ENCODE measurements at places on chromosomes 5 and 9.

DNA sequence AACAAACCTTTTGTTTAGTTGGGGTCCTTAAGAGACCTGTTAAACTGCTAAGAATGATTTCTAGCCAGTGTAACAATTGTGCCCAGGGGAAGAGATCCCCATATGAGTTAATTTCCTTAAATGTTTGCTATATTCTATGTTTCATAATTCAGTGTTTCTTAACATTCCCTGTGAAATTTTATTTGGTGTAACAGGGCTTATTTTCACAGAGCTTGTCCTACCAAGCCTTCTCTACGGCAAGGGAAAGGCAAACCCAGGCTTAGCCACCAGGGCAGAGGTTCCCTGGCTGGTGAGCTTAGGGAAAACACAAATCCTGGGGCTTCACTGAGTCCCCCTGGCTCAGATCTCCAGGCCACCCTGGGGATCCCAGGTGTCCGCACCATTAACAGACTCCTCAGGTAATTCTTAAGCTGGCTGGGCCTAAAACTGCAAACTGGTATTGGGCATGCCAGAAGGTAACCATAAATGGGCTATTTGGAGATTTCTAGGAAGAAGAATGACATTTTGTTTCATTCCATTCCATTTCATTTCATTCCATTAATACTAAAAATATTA, 17.0 kb upstream of the LCP2 start:
- DNase-seq = no peak

DNA sequence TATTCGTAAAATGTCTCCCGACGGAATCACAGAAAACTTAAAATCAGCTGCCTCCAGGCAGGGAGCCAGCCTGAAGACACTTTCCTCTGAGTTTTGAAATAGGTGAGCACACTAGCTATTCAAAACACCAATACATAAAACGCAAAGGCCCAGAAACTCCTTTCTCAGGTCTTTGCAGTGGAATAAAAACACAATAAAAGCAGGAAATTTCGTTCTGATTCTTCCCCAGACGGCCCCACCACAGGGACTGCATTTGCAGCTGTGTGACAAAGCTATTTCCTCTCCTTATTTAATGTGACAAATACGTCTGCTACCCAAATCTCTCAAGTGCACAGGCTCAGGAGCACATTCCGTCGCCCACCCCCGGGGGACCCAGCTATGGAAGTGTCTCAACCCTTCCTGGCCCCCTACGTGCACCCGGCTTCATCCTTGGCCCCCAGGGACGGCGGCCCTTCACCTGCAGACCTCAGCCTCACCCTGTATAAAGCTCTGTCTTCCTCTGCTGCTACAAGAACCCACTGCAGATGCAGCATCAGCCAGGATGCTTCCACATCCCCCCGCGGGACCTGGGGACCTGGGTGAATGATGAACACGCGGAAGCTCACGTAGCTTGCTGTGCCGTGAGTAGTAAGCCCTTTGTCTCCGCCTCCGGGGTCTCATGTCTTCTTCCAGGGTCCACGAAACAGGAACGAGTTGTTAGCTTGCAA, 24.9 kb downstream of the AHRR start:
- no peak for DNase-seq

- no peak for DNase-seq
Measured at GRCh38 chr9:108160706-108161355, 671.3 kb upstream of the KLF4 start.

DNA sequence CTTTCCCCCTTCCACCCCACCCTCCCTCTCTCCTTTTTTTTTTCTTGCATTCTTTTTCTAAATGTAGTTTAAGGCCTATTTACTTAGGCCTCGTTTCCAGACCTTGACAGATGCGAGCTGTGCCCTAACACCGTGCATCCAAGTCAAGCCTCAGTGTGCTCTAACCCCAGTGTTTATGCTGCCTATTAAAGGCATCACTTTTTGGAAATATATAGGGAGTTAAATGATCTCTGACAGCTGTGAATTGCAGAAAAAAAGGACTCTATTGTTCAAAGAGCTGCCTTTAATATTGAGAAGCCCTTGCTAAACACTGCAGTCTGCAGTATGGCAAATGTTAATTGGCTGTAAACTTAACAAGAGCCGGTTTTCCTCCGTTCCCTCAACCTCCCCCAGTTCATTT, 270.4 kb upstream of the TUT7 start:
- no peak for DNase-seq

DNA sequence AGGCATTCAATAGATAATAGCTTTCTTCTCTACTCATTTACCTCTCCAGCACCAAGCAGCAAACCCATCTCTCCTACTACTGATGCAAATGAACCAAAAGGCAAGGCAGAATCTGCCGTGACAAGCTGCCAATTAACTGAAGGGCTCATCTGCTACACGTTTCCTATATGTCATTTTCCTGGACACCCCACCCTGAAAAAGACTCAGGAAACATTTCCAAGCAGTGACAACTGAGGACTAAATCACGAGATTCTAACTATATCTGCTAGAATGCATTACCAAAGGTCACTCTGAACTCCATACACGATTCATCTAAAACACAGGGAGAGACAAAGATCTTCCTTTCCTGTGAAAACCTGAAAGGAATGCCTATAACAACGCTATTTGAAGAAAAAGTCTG, 12.9 kb downstream of the PLPP1 start:
- DNase-seq = no peak

DNA sequence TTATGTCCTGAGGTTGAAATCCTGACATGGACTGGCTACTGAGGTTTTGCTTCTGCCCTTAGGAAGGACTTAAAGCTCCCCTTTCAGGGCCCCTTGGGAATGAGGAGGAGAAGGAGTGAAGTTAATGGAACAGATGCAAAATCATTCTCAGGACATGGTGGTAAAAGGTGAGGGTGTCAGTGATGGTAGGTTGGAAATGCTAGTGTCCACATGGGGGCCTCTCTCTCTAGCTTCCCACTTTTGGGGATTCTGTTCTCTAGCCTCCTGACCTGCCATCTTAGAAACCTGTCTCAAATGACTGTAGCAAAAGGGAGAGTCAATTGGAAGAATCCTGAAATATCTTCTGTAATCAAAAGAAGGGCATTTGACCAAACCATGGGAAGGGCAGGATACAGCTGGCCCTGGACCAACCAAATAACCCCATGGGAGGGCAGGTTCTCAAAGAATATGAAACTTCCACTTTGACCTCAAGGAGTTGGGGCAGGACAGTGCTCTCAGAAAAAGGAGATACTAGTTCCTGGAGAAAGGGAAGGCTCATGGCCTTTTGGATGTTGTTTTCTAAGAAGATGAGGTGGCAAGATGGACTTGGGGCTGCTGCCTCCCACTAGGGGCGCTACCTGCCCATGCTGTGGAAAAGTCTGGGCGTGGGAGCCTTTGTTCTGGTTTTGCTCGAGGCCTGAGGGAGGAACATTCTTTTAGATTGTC, 21.2 kb upstream of the MLANA start:
- DNase-seq = no peak

GRCh38 chr9:123550012-123550411, 194.0 kb downstream of the CRB2 start:
- DNase-seq = no peak
